ENCODE measurements at places on chromosomes 3 and 15.

GRCh38 chr15:67685716-67686115, 139.6 kb upstream of the SKOR1 start:
- no peak for DNase-seq

DNA sequence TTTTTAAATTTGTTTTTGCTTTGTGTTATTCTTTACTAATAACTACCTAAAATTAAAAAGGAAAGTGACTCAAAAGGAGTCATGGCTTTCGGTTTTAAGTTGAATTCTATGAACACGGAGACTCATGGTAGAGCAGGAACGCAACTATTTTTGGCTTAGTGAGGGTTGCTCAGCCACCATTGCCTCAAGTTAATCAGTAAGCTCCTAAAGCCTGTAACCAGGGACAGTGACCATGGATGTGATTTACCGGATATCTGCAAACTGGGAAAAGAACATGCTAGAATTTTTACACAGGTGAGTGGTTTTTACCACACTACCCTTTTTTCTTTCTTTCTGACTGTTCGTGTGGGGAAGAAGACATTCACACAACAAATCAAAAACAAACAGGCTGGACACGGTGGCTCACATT, 11.8 kb downstream of the SLC12A8 start:
- DNase-seq = no peak

GRCh38 chr15:68252925-68253534, 23.5 kb upstream of the CLN6 start:
- DNase-seq = no peak

DNA sequence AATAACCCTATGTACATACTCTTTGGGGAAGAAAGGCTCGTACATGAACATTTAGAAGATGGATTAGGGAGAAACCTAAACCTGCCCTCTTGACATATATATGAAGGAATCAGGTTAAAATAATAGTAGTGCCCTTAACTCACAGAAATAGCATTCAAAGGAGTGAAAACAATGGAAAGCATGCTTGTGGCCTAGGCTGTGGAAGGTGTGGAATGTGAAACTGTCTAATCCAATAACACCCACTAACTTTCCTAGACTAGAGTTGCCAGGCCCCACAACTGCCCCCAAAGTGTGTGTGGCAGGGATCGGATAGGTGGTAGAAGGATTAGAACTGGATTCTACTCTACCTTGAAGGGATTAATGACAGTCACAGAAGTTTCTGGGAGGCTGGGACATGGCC, 317.4 kb upstream of the LRRFIP2 start:
- DNase-seq = no peak

- DNase-seq = no peak
Measured at GRCh38 chr3:100517276-100517675, 24.9 kb downstream of the TMEM45A start.

- DNase-seq = no peak
Measured at GRCh38 chr3:94226078-94226477, 163.2 kb downstream of the NSUN3 start.

DNA sequence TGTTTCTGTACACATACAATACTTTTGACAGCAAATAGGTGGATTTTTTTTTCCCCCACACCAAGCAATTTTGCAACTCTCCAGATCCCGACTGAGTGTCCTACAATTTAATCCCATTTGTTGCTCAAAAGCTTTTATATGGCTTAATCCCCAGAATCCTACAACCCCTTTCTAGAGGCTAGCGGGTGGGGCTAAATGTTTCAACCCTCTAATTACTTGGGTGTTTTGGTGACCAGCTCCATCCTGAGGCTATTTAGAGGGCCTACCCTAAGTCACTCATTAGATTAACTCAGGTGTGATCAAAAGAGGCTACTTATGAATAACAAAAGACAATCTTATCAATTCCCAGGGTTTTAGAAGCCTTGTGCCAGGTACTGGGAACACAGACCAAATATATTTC, 21.0 kb upstream of the FBXL2 start:
- DNase-seq = no peak

DNA sequence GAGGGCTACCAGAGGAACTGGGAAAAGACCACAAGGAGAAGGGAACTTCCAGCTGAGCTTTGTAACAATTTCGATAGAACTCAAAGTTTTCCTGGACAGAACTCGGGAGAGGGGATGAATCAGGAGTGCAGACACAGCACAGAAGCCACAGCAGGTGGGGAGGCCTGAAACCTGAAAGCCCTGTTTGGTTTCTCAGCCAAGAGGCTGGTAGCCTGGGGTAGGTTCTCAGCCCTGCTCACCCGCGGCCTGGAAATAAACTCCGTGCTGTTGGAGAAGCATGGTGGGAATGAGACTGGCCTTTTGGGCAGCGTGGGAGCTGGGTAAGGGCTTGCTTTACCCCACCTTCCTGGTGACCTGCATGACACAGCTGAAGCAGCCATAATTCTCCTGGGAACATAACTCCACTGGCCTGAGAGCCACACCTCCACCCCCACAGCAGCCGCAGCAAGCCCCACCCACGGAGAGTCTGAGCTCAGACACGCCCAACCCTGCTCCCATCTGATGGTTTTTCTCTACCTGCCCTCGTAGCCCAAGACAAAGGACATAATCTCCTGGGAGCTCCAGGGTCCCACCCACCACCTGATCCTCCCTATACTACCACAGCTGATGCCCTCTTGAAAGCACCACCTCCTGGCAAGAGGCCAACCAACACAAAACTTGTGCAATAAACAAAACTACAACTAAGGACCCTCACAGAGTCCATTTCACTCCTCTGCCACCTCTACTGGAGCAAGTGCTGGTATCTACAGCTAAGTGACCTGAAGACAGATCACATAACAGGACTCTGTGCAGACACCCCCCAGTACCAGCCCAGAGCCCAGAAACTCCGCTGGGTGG, 52.5 kb upstream of the CHRM5 start:
- DNase-seq = no peak

- no peak for DNase-seq
Measured at GRCh38 chr15:33580526-33580925, 269.8 kb downstream of the RYR3 start.

GRCh38 chr3:13160619-13161018, 87.4 kb upstream of the IQSEC1 start:
- DNase-seq = no peak

- DNase-seq = no peak
Measured at GRCh38 chr3:65854606-65855304, 184.0 kb downstream of the MAGI1 start.

- no peak for DNase-seq
Measured at GRCh38 chr3:169998668-169999131, 32.1 kb downstream of the SEC62 start.

DNA sequence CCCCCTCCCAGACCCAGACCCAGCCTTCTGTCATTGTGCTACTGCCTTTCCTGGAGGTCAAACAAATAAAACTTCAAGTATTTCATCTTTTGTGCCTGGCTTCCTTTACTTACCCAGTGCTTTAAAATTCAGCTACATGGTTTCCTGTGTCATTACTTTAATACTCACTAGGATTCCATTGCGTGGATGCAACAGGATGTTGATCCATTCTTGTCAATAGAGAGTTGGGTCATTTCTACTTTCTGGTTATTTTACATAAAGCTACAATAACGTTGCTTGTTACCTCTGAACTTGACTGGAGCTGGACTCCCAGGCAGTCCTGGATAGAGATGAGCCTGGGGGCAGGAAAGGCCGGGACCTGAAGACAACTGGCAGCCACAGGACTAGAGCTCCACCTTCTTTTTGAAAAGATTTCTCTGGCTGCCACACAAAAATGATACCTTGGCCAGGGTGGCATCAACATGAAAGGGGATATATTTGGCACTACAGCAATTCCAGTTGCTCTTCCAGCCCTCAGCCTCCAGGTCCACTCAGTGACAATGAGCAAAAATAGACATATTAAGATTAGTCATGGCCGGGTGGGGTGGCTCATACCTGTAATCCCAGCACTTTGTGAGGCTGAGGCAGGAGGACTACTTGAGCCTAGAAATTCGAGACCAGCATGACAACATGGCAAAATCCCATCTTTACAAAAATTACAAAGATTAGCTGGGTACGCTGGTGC, 23.3 kb upstream of the HEG1 start:
- DNase-seq = no peak

- DNase-seq = no peak
Measured at GRCh38 chr3:89246326-89246725, 138.9 kb downstream of the EPHA3 start.

DNA sequence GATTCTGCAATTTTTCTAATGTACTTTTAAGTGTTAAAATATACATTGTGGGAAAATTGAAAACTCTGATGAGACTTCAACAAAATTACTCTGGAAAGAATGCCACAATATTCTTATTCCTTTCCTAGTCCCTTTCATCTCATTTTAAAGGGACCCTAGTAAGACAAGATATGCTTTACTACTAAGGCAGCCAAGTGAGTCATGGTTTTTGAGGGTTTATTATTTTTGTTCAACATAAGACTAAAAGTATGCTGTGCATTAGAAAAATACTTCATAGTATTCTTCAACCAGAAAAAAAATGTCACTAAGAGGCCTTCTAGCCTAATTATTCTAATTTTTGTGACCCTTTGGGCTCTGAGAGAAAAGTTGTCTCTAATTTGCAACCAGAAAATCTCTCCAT, 7.4 kb downstream of the IL12A start:
- DNase-seq = no peak

All from anterior cingulate cortex (tissue), 58 donors.